GM06990 (cell line): ENCODE measurements at places on chromosomes 6 and 20.

GRCh38 chr6:136550330-136551071 lies at the start of gene MAP7:
Gene MAP7 (minus strand): TSS chr6:136550422. CDS start chr6:136550408, 14 bp downstream.
- DNase-seq, result peak; percentile 61

DNA sequence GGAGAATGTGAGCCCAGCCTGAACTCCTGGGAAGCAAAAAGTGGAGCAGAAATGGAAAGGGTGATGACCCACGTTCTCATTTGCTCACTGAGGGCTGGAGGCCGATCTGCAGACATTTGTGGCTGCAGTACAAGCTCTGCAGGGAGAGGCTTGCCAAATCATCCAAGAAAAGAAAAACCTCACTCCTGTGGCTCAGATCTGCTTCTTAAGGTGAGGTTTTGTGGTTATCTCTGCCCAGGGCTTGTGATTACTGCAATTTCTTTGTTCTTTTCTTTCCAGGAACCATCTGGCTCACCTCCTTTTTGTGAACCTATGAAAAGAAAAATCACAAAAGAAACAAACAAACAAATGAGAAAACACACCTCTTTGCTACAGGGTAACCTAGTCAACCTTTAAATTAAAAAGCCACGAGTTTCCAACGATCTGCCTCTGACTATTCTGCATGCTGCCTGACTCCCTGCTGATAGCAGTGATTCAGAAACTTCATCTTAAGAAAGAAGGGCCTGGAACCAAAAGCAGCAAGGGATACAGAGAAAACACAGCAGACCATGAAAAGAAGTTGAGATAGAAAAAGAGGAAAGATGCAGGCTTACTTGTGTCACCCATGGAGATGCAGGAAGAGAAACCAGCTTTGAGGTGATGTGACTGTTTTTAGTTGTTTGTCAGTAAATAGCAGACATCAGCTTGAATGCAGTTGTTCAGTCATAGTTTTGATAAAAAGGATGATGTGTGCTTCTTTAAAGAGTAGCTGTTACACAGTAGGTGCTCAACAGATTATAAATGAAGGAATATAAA lies 165.1 kb downstream of the LMBRD1 start:
- DNase-seq, result peak; percentile 33

- peak; percentile 24 for DNase-seq
Measured at GRCh38 chr20:15248618-15249395, 911.4 kb upstream of the FLRT3 start.

DNA sequence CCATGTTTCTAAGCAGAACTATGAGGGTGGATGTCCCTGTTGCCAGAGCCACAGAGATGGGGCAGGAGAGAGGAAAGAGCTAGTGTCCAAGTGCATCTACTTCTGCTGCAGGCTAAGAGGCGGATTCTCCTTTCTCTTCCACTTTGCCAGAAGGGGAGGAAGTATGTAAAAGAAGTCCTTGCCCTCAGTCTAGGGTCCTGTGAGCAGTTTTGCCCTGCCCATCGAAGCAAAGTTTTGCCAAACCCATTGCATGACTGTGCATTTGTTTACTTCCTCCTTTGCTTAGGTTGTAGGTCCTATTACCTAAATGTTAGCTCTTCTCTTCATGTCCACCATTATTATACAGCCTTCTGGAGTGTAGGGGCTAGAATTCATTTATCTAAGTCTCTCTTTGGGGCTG lies 106.2 kb upstream of the ARMC2 start:
- no peak for DNase-seq

GRCh38 chr6:14455876-14456648 lies 338.5 kb downstream of the CD83 start:
- no peak for DNase-seq
